Ovary (tissue), 10 donors: ENCODE measurements at places on chromosomes 5 and 9. TPM values are rescaled to one million over a fixed set of nuclear protein-coding genes. Genes with fewer than 3 reads are reported as not detected.

SLC6A19 gene
- not detected for polyA plus RNA-seq

DNA sequence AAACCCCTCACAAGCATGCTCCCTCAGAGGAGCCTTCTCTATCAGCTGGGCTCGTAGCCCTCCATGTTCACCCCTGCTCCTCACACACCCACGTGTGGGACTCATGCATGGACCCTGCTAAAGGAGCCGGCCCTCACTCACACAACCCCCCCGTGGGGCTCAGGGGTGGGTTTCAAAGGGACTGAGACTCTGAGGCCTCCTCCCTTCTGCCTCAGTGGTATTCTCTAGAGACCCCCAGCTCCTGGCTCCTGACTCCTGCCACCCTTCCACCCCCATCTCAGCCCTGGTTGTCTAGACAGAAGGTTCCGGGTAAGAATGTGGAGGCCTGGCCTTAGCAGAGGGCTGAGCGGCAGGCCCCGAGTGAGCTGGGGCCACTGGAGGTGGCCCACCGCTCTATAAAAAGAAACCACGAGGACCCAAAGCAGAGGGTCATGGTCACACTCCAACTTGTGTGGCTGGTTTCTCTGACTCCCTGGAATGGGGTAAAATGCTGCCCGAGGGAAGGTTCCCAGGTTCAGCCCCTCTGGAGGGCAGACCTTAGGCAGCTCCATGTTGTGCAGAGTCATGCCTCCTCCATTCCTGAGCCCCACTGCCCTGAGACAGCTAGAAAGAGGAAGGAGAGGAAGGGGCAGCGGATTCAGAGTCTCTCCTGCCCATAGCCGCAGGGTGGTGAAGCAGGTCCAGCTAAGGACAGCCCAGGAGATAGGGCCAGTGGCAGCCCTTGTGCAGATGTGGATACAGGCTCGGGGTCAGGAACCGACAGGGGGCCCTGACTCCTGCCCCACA lies 10.8 kb downstream of the SEPTIN8 start:
- DNase-seq: no peak

- no peak for DNase-seq
Observed at GRCh38 chr9:115397591-115398312, 279.8 kb upstream of the TNC start.

DNA sequence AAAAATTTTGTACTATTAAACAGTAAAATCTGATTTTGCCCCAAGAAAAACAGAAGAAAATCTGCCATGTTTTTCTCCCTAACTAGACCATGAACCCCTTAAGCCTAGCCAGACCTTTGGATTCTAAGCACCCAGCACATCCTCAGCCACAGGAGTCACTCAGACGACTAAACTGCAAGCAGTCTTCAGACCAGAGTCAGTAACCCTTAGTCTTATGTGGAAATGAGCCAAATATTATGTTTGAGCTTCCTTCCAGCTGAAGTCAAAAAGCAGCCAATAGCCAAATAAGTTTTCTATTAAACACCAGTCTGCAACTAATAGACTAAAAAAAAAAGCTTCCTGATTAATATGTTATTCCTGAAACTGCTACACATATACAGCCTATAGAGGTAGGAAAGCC lies 47.4 kb downstream of the GOLPH3 start:
- no peak for DNase-seq

DNA sequence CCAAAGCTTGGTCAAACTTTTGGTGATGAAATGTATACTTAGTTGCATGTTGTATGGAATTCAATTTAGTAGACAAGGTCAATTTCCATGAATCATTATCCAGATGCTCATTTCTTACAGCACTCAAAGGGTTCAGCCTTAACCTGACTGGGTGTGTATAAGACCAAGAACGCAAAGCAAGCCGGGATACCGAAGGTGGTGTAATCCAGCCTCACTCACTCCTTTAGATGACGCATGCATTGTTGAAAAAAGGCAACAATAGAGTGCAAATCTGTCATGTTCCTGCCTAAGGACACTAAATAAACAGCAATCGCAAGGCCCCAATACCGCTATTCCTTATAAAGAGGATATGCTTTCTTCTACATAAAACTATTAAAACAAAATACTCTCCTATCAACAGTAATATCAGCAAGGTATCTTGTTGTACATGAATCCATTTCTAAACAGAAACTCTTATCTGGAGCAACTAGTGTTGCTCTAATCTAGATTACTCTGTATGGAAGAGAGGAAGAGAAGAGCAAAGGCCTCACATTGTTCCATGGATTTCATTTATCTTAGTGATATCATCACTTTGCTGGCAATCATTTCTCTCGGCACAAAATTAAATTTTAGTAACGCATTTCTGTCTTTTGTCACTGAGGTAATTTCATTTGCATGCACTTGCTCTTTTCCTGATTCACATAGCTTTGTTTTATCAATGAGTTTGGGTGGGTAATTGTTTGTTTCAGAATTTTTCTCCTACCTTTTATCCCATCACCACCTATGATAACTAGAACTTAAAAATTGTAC lies 96.2 kb downstream of the PLK2 start:
- DNase-seq: no peak

- no peak for DNase-seq
Observed at GRCh38 chr5:176413709-176414191, 2.6 kb downstream of the CLTB start.

DNA sequence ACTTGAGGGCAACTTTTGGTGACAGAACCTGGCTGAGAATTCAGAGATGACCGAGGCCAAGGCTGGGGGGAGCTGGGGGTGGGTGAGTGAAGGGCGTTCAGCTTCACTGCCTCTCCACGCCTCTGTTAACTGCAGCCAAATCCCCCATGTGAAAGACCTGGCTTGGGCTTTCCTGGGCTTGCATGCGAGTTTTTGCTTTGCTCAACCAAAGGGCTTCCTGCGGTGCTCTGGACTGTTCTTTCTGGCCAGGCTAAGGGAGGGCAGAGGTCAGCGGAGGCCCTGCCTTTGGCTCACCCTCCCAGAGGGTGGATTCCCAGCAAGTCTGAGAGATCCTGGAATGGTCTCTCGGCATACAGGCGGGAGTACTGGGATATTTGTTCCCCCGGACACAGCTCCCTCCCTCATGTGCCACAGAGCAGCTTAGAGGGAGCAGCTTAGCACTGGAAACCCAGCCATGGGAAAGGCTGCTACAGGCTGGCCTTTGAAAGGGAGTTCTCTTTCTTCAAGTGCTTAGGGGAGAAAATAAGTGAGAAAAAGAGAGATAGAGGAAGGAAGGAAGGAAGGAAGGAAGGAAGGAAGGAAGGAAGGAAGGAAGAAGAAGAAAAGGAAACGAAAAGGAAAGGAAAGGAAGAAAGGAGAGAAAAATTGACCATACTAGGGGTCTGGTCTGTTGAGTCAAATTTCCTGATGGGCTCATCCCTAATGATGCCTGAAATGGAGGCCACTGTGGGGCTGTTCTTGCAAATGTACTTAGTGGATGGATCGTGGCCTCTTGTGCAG lies 158.8 kb downstream of the FGF18 start:
- DNase-seq: peak; percentile 63

DNA sequence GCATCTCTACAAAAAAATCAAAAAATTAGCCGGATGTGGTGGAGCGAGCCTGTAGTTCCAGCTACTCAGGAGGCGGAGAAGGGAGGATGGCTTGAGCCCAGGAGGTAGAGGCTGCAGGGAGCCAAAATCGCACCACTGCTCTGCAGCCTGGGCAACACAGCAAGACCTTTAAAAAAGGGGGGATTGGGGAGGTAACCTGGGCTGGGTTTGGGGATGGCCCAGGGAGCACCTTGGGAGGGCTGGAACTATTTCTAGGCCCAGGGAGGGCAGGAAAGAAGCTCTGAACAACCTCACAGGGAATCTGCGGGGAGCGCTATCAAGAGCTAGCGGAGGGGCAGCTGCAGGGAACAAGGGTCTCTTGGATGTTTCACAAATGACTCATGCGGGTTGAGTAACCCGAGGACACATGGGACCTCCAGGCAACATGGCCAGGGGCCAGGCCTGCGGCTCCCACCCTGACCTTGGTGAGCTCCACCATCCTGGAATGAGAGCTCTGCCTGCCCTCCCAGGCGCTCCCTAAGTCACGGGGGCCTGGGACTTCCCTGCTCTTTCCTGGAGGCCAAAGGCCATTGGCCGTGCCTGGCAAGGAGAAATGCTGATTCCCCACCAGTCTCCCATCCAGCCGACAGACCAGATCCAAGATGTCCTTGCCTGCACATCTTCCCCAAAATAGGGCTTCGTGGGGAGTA lies 23.4 kb downstream of the SARDH start:
- DNase-seq: peak; percentile 84

DNA sequence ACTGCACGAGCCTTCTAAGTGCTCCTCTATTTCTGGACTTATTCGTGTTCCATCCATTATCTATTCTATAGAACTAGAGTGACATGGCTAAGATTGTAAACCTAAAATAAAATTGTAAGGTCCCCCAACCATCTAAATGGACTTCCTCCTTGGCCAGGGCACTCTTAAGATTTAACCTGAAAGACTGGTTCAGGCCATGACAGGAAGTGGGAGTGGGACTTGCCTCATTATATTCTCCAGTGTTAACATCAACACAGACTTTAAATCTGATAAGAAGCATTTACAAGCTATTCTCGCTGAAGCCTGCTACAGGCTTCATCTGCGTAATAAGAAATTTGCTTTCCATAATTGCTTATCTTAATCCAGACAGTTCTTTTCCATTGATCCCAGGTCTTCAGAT lies 117.0 kb downstream of the SSBP2 start:
- DNase-seq: no peak

GRCh38 chr5:139914218-139914807 lies 118.7 kb downstream of the PSD2 start:
- DNase-seq: no peak

INSYN2B gene
- polyA plus RNA-seq: 0.92 TPM

GRCh38 chr5:150058480-150059126 lies 27.8 kb downstream of the CSF1R start:
- DNase-seq: no peak

LTC4S gene
- not detected for polyA plus RNA-seq

PTGES gene
- 0.63 TPM for polyA plus RNA-seq

GRCh38 chr5:10400831-10401230 lies 40.8 kb upstream of the ROPN1L start:
- DNase-seq: no peak

DNA sequence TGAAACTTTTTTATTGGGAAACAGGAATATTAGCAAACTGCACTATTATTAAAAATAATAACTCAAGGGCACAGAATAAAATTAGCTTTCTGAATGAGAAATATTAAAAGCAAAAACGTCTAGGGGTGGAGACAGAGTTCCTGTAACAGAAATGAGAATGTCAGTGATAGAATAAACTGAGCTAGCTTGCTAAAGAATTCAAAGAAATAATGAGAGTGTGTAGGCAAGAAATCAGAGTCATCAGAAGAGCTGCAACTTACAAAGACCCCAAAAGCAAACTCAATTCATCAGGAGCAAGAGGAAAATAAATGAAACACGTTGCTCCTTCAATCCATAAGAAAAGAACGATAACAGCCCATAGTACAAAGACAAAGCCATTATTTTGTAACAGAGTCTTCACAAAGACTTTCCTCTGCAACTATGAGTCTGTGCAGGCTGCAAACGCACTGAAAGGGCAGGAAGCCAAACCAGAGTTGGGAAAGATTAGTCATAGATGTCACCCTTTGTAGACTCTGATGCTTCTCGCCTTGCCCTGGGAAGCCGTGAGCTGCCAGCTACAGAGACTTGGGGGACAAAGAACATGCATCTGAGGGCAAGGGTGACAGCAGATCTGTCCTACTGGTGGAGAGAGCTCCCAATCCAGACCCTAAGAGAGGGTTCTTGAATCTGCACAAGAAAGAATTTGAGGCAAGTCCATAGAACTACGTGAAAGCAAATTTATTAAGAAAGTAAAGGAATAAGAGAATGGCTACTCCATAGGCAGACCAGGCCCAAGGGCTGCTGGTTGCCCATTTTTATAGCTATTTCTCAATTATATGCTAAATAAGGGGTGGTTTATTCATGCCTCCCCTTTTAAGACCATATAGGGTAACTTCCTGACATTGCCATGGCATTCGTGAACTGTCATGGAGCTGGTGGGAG lies 40.8 kb downstream of the SHC3 start:
- peak; percentile 40 for DNase-seq

GRCh38 chr5:54909911-54910870 lies 75.2 kb downstream of the ESM1 start:
- DNase-seq: no peak

- no peak for DNase-seq
Observed at GRCh38 chr9:119758241-119758640, 389.0 kb upstream of the BRINP1 start.

- no peak for DNase-seq
Observed at GRCh38 chr5:124274949-124275348, 471.5 kb downstream of the ZNF608 start.

ARSI gene
- 0.35 TPM for polyA plus RNA-seq

RNF180 gene
- polyA plus RNA-seq: 7.5 TPM

DNA sequence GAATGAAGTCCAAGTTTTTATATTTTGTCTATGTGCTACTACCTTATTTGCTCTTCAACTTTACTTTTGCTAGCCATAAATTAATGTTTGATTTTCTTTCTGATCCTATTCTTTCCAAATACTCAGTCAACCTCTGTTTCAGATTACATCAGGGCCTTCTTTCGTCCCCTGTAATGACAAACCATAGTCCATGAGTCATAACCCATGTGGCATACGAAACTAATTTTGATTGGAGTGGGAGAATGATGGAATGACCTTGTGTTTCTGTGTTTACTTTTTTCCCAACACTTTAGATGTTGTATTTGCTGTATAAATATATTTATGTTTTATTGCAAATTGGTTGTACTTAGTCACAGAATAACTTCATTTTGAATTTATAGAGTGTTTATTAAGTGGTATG lies 1043.1 kb downstream of the DTWD2 start:
- DNase-seq: no peak

DNA sequence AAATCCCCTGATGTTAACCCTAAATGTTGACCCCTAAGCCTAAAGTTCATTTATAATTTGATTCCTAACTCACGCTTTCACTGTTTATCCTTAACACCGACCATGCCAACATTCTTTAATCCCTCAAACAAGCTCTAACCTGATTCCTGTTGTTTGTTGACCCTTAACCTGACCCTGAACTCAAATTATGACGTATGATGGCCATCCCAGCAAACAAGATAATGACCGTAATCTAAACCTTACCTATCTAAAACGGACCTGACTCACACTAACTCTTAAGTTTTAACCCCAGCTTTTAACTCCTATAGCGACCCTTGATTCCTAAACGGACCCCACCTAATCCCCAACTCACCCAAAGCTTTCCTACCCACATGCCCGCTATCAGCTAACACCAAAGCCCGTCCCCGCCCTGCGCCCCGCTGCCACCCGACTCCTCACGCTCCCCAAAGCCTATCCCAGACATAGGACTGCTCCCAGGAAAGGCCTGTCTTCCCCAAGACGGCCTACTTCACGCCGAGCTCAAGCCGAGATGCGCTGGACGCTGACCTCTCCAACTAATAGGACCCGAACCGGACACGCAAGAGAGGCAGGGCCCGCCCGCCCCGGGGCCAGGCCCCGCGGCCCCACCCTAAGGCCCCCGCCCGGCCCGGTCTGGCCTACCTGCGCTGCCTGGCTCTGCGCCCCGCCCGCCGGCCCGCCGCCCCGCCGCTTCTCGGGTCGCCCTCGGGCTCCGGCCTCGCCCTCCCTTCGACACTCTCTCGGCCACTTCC lies 395 bp downstream of the TLN1 start:
- DNase-seq: no peak

CSF2 gene
- not detected for polyA plus RNA-seq

SPATA6L gene
- 0.69 TPM for polyA plus RNA-seq
